ENCODE measurements at places on chromosomes 1 and 21. TPM values are rescaled to one million over a fixed set of nuclear protein-coding genes. Genes with fewer than 3 reads are reported as not detected.

Gene SLC27A3
- total RNA-seq = 22.5 TPM

Gene CRNN
- not detected for total RNA-seq

Gene RPS6KC1
- total RNA-seq = 14.7 TPM

Gene VAV3
- 2.0 TPM for total RNA-seq

Gene FAM167B
- total RNA-seq = 0.68 TPM
